ENCODE measurements at places on chromosomes 3 and 15.

DNA sequence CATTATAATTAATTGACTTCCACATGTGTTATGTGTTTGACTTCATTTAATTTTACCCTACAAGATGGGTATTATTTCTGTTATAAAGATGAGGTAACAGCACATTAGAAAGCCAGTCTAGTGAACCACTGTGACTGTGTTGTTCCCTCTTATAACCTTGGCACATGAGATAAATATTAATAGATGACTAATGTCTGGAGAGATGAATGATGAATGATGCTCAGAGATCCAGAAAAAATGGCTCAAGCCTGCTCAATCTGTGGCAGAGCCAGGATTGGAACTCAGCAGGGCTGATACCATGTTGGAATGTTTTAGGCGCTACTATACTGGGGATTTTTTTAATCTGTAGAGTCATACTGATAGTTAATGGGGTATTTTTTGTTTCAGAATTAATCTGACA lies 118.8 kb upstream of the PTX3 start:
- no peak for DNase-seq

DNA sequence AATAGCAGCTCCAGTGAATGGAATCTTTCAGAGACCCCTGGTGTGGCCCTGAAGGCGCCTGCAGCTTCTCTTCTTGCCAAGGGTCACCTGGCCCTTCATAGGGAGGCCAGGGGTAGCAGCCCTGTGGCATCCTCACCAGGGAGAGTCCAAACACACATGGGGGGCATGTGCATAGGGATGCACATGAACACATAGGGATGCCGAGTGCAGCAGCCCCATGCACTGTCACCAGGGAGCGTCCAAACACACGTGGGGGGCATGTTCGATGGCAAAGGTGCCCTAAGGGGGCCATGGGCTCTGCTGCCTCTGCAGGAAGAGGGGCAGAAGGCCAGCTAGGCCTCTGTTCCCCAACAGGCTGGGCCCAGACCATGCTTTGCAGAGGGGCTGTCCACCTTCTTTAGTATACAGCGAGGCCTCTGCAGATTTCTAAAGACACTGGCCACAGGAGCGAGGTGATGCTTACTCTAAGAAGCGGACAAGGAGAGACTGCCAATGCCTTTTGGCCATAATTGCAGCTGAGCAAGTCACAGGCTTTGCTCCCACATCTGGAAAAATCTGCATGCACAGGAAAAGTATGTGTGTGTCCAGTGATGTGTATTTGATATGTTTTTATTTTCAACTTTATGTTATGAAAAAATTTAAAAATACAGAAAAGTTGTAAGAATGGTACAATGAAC lies 21.0 kb downstream of the ANAPC13 start:
- DNase-seq, result no peak

- no peak for DNase-seq
Measured at GRCh38 chr3:139427283-139428060, 38.0 kb upstream of the COPB2 start.

DNA sequence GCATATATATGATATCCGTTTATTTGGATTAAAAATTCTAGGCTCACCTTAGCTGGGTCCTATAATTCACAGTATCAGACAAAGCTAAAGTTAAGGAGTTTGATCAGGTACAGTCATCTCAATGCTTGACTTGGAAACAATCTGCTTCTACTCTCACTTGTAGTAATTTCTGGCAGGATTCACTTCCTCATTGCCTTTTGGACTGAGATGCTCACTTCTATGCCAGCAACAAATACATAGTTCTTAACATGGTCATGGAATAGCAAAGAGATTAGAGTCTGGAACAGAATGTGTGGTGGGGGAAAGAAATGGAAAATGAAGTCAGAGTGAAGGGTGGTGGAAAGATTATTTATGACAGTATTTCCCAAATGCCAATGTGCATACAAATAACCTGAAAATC lies 693.6 kb downstream of the CADM2 start:
- DNase-seq, result no peak

DNA sequence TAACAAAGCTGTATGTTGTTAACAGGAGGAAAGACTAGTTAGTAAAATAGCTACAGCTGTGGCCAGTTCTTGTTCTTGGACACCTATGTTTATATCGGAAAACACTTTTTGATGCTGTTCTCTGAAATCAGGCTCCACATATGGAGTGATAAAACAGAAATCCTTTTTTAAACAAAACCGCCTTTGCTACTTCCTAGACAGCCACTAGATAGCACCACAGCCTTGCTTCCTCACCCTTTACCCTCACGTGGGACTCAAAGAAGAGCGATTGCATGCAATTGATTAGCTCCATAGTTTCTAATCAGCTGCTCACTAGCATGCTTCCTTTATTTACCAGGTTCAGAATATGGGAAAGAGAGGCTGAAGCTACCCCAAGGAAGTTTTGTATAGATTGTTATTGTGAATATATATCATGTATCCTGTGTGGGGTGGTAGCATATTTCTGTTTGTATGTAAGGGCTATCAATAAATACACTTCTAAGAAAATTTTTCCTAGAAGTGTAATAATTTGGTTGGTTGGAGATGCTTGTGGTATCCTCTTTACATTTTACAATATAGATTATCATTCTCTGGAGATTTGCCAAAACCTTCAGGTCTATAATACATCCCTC lies 4.3 kb upstream of the MTFMT start:
- no peak for DNase-seq

GRCh38 chr3:134260987-134261386 lies 10.3 kb upstream of the RYK start:
- no peak for DNase-seq

DNA sequence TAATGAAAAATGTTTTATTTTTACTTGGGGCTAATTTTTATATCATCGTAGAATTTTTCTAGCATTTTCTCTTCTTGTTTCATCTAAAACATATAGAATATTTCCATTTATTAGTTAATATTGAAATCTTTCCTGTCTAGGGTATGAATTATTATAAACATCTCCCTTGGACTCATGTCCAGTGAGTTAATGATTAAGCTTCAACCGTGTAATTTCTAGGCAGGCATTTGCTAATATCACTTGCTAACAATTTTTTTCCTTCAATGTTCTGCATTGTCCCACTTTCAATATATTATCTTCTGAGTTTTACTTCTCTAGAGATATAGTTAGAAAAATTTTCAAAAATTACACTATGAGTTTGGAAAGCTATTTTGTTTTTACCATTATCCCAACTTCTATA lies 1371.6 kb upstream of the EPHA6 start:
- DNase-seq, result no peak

DNA sequence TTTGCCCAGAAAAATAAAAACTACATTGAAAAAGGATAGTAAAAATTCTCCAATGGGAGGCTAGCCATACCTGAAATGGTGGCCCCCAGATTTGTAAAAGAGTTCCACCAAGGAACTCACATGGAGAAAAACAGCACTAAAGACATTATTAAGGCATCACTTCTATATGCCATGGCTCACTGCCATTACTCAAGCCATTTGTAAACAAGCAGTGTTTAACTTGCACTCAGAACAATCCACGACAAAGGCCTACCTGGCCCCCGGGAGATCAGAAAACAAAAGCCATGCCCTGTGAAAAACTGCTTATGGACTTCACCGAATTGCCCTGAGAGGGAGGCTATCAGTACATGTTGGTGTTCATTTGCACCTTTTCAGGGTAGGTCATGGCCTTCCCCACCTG lies 19.6 kb downstream of the CCR8 start:
- DNase-seq, result no peak

DNA sequence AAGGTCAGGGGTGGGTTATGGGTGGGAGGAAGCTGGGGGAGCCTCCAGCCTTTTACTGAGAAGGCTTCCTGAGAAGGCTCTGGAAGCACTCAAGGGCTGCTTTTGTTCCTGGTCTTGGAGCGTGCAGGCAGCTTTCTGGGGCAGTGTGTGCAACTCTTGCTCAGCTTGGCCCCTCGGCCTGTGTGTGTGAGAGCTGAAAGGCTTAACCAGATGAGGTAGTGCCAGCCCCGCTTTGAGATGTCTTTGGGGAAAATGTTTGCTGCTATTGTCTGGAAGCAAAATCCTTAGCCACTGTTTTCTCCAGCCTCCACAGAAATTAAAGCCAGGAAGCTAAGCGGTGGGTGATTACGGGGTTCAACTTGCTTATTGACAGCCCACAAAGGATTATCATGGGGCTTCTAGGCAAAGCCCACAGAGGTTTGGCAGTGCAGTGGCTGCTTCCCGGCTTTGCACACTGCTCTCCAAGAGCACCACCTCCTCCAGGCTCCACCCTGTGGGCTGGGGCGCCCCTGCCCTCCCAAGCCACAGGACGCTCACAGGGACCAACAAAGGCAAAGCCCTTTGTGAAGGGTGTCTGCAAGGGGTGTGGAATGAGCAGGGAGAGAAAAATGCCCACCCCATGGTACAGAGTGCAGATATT lies 121.7 kb upstream of the TLE3 start:
- DNase-seq, result no peak

DNA sequence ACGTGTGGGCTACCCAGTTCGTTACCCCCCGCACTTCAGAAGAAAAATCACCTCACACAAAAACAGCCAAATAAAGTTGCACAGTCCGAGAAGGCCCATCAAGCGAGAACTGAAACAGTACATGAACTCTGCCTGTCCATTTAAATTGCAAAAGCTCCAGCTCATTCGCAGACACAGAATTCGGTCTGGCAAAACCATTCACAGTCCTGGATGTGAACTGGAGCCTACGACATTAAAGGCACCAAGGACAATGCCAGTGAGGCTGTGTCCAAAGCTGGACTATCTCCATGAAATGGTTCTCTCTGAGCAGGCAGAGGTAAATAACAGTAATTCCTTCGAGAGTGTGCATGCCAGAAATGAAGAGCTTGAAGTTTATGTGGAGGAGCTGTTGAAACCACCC lies 261.3 kb upstream of the ICE2 start:
- DNase-seq, result no peak

DNA sequence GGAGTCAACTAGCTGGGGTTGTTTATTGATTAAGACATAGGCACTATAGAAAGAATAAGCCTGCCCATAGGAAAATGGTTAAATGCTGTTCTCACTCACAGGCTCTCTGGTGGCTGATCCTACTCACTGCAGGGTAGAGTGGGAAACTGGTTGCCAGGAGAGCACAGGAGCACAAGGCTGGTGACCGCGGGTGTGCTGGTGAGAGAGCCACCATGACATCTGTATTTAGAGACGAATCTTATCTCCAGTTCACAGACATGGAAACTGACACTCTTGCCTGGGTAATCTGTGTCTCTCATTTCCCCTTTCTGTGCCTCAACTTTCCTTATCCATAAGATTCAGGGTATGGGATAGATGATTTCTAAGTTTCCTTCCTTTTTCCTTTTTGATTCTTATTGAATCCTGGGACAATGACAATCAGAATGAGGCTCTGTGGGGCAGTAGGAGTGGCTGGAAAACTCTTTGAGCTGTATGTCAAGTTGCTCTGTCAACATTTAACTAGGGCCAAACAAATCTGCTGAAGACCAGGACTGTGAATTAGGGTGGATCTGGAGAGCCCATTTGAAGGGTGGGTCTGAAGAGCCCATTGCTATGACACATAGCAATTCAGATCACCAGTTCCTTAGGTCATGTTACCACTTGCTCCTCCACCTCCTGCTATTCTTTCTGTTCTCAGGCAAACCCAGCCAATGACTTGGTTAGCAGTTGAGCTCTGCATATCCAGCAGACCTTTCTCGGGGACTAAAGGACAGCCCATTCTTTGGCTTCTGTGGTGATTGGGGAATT lies 286.1 kb upstream of the TBL1XR1 start:
- DNase-seq, result no peak

DNA sequence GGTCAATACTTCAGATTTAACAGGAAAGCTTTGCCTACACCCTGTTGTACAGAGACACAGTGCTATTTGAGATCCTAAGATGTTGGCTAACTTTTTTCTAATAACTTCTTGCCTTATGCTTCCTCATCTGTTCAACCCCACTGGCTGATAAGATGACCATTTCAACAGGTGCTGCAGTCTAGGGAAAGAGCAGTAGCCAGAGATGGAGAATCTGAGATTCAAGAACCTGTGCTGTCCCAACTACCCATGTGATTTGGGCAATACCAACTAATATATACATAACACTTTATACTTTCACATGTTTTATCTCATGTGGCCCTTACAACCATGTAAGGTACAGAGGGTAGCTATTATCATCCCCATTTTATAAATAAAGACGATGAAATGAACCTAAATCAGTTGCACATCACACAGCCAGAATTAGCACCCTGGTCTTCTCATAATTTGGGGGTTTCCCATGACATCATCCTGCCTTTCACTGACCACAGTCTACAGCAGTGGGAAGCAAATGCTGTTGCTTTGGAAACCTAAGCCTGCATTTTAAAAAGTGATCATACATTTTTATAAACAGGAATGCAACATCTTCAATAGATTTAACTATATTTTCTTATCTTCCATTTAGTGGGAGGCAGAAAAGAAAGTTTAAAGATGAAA lies 9.7 kb downstream of the TTC23 start:
- DNase-seq, result no peak

GRCh38 chr3:14630404-14631100 lies 21.0 kb upstream of the CCDC174 start:
- no peak for DNase-seq

DNA sequence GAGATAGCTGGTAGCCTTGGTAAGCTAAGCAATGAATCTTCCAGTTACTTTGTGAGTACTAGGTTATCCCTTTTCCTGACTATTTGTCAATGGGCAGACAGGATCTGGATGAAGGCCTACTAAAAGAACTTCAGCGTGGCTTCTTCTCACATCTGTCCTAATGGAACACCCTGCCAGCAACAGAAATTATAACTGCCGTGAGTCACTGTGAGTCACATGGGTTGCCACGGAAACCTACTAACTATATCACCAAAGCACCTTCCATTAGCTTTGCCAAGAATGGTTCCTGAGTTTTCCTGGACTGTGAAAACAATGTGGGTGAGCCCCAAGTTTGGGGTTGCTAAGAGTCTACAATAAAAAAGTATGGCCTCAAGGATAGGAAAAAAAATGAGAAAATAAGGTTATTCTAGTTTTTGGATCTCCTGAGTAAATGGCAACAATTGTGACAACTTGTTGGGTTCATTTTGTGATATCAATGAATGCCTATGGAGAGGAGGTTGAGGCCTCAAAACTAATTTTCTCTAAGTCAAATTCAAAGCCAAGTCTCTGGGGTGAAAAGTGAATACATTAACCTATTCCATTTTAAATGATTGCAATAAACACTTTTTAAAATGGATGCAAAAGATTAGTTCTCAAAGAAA lies 195.1 kb upstream of the ICE2 start:
- DNase-seq, result peak; percentile 59

DNA sequence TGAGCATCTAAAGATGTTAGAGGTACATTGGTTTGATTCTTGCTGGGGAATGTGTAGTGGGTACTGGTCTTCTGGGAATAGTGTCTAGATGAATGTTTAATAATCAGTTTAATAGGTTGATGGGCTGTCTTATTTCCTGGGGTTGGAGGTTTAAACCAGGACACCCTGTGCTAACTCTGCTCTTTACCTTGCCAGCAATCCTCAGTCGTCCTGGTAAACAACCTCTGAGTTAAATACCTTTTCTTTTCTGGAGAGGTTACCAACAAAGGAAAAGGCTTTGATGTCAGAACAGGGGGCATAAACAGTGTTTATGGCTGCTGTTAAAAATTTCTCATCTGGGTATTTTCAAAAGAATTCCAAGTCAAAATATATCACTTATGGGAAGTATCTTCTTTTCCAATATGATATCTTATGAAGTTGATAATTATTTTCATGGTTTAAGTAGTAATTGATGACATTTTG lies 23.5 kb downstream of the MITF start:
- no peak for DNase-seq

All from stimulated activated CD4-positive, alpha-beta T cell treated with anti-CD3 and anti-CD28 coated beads, Interleukin-4, amount 100 ng/mL, for 1 hour (primary cell).